Small intestine (tissue), 16 donors: ENCODE measurements at places on chromosomes 4 and X.

GRCh38 chr4:60359746-60360367, 840.3 kb upstream of the ADGRL3 start:
- no peak for DNase-seq

- DNase-seq, result no peak
Measured at GRCh38 chr4:93157986-93158385, 670.6 kb upstream of the ATOH1 start.

DNA sequence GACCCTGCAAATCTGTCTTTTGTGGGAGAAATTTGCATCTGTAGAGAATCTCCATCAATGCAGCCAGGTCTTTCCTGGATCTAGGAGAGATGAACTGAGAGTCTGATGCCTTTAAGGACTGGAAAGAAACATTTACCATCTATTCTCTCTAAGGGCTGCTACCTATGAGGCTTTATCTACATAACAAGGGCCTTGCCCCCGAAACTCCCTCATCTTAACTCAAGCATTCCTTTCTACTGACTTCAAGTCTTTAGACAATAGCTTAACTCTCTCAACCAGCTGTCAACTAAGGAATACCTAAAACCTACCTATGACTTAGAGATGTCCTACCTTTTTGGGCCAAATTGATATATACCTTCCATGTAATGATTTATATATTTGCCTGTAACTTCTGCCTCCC, 32.1 kb downstream of the MAGEB17 start:
- DNase-seq, result no peak

GRCh38 chrX:133461231-133461630, 45.9 kb upstream of the GPC4 start:
- no peak for DNase-seq

DNA sequence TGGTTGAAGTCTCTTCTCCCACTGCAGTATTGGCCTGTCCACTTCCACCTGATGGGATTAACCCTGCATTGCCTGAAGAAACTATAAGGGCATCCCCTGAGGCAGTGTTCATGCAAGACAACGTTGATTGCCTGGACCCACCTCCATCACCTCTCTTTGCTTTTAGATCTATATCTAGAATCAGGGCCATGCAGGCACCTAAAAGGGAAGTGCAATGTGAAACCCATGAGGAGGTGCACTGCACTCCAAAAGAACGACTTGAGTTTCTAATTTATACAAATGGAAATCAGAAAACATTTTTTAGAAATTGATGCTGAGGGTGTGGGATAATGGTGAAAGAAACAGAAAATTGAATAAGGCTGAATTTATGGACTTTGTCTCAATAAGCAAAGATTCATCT, 694.4 kb downstream of the TRAM1L1 start:
- no peak for DNase-seq
